Dermis blood vessel endothelial cell (primary cell): ENCODE measurements at places on chromosomes 2 and 18.

GRCh38 chr2:123101434-123101833, 923.7 kb upstream of the CNTNAP5 start:
- DNase-seq = no peak

DNA sequence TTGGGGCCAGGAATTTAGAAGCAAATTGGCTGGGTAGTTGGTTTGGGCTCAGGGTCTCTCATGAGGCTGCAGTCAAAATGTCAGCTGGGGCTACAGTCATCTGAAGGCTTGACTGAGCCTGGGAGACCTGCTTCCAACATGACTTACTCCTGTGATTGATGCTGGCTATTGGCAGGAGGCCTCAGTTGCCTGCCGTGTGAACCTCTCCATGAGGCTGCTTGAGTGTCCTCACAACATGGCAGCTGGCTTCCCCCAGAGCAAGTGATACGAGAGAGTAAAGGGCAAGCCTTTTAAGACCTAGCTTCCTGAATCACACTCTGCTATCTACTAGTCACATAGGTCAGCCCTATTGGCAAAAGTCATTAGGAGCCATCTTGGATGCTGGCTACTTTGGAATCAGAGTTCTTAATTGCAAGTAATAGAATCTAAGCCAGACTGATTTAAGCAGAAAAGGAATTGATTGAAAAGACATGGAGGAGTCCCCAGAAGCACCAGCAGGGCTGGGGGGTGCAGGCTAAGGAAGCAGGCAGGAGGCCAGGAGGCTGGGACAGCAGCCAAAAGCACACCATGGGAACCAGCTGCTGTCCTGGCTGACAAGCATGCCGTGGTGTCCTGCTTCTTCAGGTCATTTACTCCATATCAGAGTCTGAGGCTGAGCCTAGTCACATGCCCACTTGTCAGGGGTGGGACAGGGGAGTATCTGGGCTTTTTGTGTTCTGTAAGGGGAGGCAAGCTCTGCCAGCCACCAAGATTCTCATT, 7.8 kb upstream of the GIGYF2 start:
- peak; percentile 77 for DNase-seq

GRCh38 chr2:24766609-24767008, 26.6 kb downstream of the PTRHD1 start:
- no peak for DNase-seq

GRCh38 chr2:106667478-106668070, 180.4 kb downstream of the CD8B2 start:
- DNase-seq = no peak

DNA sequence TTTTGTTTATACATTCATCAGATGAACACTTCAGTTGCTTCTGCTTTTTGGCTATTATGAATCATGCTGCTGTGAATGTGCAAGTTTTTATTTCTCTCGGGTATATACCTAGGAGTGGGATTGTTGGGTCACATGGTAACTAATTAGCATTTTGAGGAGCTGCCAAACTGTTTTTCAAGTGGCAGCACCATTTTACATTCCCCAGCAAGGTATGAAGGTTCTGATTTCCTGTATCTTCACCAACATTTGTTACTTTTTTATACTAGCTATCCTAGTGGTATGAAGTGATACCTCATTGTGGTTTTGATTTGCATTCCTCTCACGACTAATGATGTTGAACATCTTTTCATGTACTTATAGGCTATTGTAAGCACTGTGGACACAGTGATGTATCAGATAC, 53.9 kb downstream of the DYNC1I2 start:
- no peak for DNase-seq

- DNase-seq = peak; percentile 52
These were observed 139.1 kb downstream of the C1D start for GRCh38 chr2:67923696-67924095.

DNA sequence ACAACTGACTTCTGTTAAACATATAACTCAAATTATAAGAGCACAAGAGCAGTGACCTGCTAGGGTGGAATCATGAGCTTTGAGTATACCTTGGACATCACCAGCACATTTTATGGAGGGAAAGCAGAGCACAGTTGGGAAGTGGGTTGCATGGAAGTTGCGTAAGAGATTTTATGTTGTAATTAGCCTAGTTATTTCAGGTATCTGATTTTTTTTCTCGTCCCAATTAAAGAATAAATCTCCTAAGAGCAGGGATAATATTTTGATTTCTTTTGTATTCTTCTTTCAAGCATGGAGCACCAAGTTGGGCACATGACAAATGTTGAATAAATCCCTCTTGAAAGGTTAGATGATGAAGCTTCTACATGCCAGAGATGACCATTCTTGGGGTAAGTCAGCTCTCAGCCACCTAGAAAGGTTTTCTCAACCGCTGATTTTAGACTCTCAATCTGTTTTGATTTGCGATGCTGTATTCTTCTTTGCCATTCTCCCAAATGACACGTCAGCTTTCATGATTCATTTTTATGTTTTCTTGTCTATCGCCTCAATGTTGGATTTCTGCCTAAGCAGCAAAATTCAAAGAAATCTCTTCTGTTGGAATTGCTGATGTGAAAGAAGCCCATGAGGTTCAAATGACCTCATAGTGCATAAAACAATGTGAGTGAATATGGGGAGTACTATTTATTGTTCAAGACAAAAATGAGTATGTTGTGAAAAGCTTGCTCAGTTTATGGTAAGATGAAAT, 15.3 kb upstream of the FN1 start:
- DNase-seq = no peak

DNA sequence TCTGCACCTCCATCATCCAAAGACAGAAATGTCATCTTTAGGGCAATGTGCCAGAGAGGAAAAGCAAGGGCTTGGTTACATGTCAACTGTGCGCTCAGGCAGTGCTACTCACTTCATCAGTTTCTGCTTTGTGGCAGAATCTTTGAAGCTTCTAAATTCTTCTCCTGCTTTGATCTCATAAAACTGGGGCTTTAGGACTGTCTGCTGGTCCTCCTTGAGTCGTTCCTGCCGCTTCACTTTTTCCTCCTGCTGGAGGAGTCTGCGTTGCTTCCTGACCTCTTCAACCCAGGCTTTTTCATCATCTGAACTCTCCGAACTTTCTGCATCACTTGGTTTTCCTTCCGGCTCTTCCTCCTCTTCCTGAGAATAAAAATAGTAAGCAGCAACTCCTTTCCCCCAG, 100.8 kb downstream of the NOL10 start:
- DNase-seq = peak; percentile 23

GRCh38 chr2:191637182-191638078, 40.5 kb upstream of the NABP1 start:
- peak; percentile 66 for DNase-seq

- DNase-seq = peak; percentile 44
These were observed 503 bp downstream of the ANXA4 start for GRCh38 chr2:69742322-69742952.

GRCh38 chr18:3040881-3041280, 27.9 kb upstream of the LPIN2 start:
- no peak for DNase-seq
